ENCODE measurements at places on chromosomes 4 and X.

GRCh38 chrX:153626025-153626633 is 20.9 kb upstream of the DUSP9 start:
- no peak for DNase-seq

GRCh38 chrX:107659768-107660167 is 31.5 kb downstream of the PRPS1 start:
- DNase-seq, result peak; percentile 57

GRCh38 chrX:43985511-43985910 is 12.3 kb upstream of the NDP start:
- no peak for DNase-seq

DNA sequence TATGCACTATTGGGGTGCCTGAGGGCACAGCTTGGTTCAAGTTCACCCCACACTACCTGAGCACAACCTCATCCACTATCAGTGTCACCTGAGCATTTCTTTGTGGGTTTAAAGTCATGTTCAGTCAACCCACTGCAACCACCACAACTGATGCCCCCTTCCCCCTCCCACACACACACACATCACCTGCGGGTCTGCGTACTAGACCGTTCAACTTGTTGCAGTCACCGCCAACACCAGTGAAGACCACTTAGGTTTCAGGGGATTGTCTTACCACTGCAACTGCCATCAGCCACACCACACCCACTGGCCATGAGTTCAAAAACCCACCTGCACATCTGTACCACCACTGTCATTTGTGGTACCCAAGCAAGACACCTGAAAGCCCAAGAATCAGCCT is 355.0 kb downstream of the SH3BGRL start:
- no peak for DNase-seq

DNA sequence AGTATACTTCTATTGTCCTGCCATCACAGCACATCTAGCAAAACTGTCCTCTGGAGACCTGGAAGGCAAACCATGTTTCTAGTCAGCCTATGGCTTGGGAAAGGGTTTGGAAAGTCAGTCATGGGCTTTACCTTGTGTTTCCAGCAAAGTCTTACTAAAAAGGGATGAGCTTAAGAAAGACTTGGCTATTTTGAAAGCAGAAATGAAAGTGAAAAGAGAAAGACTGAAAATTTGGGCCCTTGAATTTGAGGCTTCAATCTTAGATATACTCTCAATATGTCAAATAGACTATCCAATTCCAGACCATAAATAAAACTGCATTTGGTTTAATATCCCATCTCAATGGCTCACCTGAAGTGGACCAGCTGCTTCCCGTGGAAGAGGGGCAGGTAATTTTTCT is 127.9 kb downstream of the ZNF330 start:
- DNase-seq, result no peak

GRCh38 chr4:87961993-87962392 is 13.5 kb upstream of the SPP1 start:
- DNase-seq, result no peak

- no peak for DNase-seq
Observed at GRCh38 chr4:181971973-181972372, 271.2 kb upstream of the TENM3 start.

GRCh38 chrX:16213961-16214360 is 46.7 kb downstream of the MAGEB17 start:
- DNase-seq, result no peak

DNA sequence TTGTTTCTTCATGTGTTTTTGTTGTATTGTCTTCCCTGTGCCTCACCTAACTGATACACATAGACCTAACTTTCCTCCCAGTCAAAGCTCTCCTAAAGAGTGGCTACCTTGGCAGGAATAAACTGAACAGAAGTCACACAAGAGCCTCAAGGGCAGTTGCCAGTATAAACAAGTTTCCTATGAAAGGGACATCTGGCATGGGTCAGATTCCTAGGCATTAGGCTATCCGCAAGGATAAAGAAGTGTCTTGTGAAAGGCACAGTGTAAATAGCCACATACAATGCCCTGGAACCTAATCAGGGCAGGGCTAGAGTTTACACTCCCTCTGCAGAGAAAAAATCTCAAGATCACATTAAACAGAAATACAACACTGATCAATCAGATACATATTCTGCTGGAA is 220.8 kb downstream of the SPANXN3 start:
- no peak for DNase-seq

GRCh38 chrX:39726771-39727170 is 371.0 kb downstream of the BCOR start:
- DNase-seq, result peak; percentile 9

GRCh38 chr4:142728233-142728632 is 117.9 kb downstream of the INPP4B start:
- DNase-seq, result no peak

DNA sequence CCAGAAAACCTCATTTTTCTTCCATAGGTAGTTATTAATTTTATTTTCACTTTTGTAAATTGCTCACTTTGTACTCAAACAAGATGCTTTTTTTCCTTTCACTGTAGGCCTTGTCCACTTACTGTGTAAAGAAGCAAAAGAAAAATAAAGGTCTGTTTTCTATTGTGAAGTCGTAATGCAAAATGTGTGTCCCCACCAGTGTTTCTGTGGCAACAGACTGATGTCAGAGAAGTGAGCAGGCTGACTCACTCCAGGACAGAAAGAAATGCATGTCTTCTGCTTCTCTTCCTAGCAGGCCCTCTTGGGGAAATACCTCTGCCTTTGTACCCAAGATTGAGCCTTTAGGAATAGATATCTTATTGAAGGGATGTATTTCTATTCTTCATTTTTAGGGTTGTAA is 30.3 kb downstream of the INPP4B start:
- no peak for DNase-seq

DNA sequence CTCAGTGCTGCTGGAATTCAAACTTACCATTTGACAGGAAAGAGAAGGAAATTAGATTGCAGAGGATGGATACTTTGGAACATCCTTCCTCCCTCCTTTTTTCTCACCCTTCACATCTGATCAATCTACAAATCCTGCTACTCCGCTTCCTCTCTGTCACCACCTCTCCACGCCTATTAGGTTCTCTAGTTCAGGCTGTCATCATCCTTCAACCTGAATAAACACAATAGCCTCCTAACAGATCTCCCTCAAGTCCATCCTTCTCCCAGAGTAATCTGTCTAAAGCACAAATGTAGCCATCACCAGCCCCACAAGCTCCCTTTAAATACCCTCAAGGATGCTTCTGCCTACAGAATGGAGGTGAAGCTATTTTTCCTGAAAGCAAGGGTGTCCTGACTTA is 20.0 kb upstream of the SLAIN2 start:
- no peak for DNase-seq

All from NB4 (cell line).